ENCODE measurements at places on chromosomes 2 and 18.

- no peak for DNase-seq
Observed at GRCh38 chr2:10008809-10009176, 34.6 kb upstream of the KLF11 start.

- no peak for DNase-seq
Observed at GRCh38 chr18:13354402-13354801, 135.8 kb downstream of the LDLRAD4 start.

GRCh38 chr2:99159594-99159993 is 4.8 kb downstream of the LIPT1 start:
- no peak for DNase-seq

DNA sequence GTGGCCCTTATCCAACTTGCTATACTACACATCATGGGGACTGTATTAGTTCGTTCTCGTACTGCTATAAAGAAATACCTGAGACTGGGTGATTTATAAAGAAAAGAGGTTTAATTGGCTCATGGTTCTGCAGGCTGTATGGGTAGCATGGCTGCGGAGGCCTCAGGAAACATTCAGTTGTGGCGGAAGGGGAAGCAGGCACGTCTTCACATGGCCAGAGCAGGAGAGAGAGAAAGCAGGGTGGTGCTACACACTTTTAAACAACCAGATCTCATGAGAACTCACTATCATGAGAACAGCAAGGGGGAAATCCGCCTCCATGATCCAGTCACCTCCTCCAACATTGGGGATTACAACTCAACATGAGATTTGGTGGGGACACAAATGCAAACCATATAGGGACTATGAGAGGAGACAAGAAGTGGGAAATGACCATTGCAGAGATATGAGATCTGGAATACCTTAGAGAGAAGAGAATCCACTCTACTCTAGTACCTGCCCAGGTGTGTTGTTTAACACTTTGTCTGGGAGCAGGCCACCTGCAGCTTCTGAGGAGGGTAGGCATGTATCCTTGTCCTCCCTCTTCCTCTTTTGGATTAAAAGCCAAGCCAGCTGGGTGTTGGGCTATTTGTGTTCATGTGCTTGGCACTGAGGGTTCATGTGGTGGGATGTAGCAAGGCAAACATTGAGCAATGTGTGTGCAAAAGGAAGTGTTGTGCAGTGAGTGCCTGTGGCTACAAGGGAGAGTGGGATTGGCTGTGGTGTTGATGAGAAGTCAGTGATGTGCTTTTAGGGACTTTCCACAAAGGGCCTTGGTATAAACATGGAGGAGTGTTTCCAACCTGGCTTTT is 22.8 kb downstream of the TTLL4 start:
- DNase-seq: no peak

GRCh38 chr2:1840046-1840445 is 95.7 kb upstream of the PXDN start:
- no peak for DNase-seq

DNA sequence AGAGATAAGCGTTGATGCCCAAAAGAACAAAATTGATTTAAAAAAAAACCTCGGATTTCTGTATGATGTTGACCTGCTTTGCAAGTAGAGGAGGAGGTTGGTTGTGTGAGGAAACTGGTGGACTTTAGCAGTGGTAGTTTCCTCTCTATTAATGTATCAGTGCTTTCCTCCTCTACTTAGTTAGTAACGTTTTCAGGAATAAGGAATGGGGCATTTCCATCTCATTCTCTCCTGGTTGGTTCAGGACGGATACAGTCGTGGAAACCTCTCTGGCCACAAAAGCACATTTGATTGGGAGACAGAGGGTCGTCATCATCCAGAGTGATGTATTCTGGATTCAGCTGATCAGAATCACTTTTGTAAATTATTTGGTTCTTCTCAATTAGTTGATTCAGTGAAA is 1.5 kb downstream of the FHOD3 start:
- DNase-seq: no peak

DNA sequence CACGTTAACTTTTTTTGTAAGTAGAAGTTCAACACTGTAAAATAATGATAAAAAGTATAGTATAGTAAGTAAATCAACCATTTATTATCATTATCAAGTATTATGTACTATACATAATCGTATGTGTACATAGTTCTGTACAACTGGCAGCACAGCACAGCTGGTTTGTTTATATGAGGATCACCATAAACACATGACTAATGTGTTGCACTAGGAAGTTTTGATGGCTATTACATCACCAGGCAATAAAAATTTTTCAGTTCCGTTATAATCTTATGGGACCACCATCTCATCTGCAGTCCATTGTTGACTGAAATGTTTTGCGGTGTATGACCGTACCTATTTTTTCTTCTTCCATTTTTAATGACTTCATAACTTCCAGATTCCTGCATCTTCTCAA is 39.2 kb upstream of the ZNF385B start:
- no peak for DNase-seq

DNA sequence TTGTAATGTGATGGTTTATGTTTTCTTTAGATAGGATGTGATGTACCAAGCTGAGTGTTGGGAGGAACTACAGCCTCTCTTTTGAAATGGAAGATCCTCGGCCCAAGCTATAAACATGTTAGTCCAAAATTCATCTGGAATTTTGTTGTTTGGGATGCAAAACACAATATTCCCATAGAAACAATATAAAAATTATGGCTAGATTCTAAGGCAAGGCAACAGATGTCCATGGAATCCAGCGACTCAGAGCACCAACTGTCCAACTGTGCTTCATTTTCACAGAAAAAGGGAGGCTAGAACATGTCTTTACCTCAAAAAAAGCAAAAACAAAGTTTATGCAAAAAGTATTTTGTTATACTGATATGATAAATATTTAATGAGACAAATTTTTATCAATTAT is 52.4 kb upstream of the ATP8B1 start:
- no peak for DNase-seq

DNA sequence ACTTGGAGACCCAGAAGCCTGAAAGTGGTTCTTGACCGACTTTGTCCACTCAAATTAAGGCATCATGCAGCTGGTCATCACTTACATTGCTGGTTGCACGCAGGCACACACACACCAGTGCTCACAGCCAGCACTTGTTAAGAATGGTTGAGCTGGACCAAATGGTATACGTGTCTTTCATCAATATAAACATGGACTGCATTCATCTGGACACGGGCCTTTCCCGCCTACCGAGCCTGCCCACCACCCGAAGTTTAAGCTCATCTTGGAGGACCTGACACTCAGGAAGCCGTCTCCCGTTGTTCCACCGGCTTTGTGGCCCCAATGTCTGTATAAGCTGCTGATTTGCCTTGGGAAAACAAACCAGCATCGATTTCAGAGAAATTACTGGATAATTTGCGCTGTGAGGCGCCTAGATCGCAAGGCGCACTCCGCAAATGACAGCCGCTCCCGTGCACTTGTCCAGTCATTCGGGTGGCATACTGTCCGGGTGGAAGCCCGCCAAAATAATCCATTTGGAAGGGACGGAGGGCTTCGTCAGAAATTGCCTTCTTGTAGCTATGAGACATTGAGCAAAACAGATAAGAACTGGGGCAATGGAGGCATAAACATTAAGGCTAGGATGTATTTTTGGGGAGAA is 40.1 kb upstream of the AKAIN1 start:
- DNase-seq: no peak

GRCh38 chr18:27750014-27750413 is 426.9 kb downstream of the CDH2 start:
- no peak for DNase-seq

DNA sequence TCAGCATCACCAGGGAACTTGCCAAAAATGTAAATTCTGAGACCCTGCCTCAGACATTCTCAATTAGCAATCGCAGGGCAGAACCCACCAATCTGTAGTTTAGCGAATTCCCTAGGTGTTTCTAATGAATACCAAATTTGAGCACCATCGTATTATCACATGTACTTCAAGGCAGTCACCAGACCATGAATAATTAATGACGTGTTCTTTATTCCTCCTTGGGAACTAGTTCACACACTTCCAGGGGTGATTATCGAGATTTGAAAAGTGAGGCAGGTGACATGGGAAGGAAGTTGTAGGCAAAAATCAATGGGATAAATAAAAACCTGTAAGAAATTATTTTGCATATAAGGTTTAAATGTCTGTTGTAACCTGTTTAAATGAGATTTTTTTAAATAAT is 102.5 kb upstream of the CRIM1 start:
- DNase-seq: no peak

- no peak for DNase-seq
Observed at GRCh38 chr18:80167931-80168330, 58.9 kb downstream of the ADNP2 start.

DNA sequence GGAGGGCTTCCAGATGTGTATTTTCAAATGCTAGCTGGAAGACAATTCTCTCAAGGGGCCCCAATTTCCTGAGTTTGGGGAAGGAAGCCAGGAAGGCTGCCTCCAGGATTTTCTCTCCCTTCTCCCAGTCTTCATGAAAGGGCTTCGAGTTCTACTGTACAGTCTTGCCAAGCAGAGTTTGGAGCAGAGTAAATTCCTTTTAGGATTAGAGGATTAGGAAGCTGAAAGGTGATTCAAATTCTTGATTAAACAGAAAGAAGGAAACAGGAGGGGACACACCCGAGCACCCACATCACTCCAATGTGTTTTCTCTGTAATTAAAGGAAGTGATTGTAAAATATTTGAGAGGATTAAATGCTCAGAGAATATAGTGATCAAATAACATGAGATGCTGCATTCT is 217.8 kb downstream of the SETBP1 start:
- DNase-seq: no peak

DNA sequence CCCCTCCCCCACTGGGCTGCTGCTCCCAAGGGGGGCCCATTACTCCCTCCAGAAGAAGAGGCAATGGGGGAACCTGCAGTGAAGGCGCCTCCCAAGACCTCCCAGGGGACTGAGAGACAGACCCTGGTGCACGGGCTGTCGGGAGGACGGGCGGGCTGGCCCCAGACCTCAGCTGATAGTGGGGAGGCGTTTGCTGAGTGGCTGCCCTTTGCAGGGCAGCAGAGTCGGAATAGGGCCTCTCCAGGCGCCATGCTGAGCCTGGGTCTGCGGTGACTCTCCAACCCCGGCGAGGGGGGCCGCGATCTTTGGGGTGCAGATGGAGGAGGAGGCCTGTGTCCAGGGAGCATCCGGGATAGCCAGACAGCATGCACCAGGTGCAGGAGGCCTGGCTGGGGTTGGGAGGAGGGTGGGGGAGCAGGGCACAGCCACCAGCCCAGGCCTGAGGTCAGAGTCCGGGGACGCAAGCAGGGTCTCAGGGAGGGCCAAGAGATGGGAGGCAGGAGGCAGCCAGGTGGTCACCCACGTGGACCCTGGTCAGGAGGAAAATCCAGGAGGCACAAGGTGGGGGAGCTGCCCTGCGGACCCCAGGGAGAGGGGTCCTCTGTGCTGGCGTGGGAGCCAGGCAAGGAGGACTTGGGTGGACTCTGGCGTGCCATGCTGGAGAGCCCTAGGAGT is 11.0 kb downstream of the CROCC2 start:
- no peak for DNase-seq

GRCh38 chr18:66495844-66496243 is 108.0 kb downstream of the CDH19 start:
- DNase-seq: no peak

GRCh38 chr2:165011199-165011598 is 55.9 kb upstream of the SLC38A11 start:
- no peak for DNase-seq

- no peak for DNase-seq
Observed at GRCh38 chr18:10101729-10102128, 187.9 kb downstream of the VAPA start.

DNA sequence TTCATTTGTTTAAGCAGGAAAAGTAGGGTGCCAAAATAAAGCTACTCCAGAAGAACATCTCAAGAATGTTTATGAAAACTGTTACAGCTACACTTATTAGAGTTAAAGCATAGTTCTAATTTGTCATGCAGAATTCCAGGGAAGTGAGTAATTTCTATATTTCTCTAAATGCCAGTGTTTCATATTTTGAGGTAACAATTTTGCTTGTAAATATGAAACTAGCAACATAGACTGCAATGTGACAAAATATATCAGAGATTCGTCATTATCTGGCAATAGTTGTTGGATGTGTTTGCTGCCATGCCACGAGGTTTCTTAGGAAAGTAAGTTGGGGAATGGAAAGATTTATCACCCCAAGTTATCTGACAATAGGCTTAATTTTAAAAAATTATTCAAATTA is 424.1 kb upstream of the ZEB2 start:
- no peak for DNase-seq

- no peak for DNase-seq
Observed at GRCh38 chr2:205352593-205352992, 329.7 kb upstream of the NRP2 start.

DNA sequence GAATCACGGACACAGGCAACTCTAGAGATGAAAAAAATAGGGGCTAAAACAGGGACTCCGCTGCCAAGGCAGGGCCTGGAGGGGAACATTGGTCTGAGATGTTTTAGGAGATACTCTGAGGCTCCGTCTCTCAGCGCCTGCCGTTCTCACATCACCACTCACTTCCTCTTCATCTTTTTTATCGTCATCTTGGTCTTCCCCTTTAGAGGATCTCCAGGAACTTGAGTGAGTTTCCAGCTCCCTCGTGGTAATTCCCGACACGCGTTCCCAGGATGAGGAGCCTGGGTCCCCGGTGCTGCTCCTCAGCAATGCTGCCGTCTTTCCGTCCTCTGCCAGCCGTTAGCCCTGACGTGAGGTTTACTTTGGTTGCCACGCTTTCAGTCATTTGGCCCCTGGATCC is 16.1 kb downstream of the MLPH start:
- no peak for DNase-seq

DNA sequence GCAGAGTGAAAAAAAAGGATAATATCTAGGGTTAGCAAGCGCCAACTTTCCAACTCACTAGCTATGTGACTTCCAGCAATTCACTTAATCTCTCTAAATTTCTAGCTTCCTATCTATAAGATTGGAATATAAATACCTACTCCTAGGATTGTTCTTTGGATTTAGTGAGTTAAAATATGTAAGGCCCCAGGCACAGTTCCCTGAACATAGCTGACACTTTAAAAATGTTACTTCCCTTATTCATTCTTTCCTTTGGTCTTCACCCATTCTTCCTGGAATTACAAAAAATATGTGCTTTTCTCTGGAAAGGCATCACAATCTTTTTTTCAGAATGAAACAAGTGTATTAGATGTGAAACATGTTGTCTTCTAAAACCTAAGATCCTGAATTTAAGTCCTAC is 365.7 kb downstream of the RBM43 start:
- no peak for DNase-seq

DNA sequence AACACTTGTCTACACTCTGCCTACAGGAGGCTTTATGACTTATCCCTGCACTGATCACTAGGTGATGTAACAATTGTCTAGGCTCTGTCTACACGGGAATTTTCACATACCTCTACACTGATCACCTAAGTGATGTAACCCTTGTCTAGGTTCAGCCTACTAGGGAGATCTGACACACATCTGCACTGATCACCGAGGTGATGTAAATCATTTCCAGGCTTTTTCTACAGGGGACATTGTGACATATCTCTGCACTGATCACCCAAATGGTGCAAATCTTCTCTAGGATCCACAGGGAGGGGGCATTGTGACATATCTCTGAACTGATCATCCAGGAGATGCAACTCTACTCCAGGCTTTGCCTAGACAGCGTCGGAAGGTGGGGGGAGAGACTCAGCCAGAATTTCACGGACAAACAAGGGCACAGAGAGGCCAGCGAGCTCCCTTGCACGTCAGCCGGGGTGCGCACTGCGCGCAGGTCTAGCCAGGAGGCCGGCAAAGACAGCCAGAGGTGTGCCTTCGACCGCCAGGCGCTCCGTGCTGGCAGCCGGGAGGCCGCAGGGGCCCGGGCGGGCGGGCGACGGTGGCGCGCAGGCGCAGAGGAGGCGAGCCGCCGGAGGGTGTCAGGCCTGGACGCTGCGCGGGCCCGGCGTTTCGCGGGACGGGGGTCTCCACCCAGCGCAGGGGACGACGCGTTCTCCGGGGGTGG is 46.9 kb upstream of the USP14 start:
- peak; percentile 51 for DNase-seq

- no peak for DNase-seq
Observed at GRCh38 chr2:48991415-48992131, 162.7 kb downstream of the FSHR start.
